ENCODE measurements at places on chromosomes 16 and 17.

DNA sequence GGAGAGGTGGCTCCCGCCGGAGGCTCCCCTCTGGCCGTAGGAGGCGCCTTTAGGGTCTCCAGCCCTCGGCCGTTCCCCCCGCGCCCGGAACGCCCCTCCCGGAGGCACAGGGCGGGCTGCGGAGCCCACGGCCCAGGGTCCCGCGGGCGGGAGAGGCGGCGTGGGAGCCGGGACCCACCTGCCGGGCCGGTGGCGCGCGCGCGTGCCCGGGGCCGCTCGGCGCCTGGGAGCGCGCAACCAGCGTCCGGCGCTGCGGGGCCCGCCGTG is at the start of gene MIF4GD:
Gene MIF4GD (minus strand): TSS at position 266 of the 267 bp plus-strand sequence. CDS start 1,036 bp downstream, outside the sequence.
- peak; percentile 63 for DNase-seq

GRCh38 chr17:5131146-5131715 is 15.4 kb downstream of the USP6 start:
- DNase-seq = no peak

GRCh38 chr17:15291674-15292361 is 26.7 kb upstream of the PMP22 start:
- no peak for DNase-seq

- no peak for DNase-seq
These were observed at the start of gene KRTAP3-3 for GRCh38 chr17:40993839-40994238. Gene KRTAP3-3, minus strand, starts transcription at chr17:40994164. Its CDS starts 67 bp downstream, at chr17:40994097.

DNA sequence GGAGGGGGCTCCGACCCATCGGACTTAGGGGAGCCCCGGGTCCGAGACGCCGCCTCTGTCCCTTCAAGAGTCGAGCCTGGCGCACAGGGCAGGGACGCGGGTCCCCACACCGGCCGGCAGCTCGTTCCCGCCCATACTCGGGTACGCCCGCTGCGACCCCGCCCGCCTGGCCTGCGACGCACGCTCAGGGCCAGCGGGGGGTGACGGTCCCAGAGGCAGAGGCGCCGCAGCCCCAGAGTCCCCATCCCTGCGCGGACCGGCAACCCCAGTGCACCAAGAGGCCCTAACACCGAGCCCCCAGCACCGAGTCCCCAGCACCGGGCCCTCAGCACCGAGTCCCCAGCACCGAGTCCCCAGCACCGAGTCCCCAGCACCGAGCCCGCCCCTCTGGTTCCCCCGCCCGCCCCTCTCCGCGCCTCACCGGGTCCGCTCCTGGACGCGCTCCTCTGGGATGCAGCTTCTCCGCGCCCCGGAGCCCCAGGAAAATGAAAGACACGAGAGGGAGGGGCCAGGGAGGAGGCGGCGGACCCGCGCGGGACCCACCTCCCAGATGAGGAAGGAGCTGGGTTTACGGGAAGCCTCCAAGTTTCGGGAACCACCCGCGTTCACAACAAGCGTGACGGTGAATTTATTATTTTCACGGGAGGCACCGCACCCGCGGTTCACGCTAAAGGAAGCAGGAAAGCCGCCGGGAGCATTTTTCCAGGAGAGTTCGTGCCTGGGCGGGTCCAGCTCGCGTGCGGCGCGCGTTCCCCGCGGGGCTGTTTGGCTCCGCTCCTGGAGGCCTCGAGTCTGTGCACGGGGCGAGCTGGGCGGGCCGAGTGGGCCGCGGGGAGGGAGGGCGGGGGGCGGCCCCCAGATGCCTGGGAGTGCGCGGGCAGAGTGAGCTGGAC is at the start of gene SECTM1:
Gene SECTM1 (minus strand): TSS at position 488 of the 893 bp plus-strand sequence. CDS start 6,526 bp downstream, outside the sequence.
- no peak for DNase-seq

GRCh38 chr16:87802670-87803069 is 36.9 kb upstream of the KLHDC4 start:
- DNase-seq = no peak

DNA sequence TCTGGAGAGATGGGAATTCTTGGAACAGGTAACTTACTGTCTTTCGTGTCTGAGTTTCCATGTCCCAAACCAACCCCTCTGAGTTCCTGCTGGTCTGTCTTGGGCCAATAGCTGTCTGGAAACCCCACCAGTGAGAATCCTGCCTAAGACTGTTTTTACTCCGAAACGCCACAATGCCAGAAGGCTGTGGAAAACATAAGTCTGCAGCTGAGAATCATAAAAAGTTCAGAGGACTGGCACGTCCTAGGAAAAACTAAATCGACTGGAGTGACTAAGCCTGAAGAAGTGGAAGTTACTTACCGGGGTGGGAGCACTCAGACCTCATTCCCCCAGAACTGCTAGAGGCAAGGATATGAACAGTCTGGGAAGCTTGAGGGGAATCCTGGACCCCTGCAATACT is 13.3 kb downstream of the LRRC75A start:
- no peak for DNase-seq

DNA sequence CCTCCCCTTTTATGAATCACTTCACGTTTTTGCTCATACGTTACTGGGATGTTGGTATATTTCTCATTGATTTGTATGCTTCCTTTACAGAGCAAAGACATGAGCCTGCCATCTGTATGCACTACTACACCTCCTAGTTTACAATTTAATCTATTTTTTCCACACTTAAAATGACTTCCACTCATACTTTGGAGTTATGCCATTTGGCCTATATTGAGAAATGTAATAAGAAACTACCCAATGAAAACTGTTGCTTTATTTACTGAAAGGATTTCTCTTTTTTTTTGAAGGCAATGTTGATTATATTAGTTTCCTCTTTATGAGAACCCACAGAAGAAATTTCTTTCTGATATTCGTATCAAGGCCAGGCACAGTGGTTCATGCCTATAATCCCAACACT is 43.1 kb downstream of the DUSP14 start:
- DNase-seq = no peak

DNA sequence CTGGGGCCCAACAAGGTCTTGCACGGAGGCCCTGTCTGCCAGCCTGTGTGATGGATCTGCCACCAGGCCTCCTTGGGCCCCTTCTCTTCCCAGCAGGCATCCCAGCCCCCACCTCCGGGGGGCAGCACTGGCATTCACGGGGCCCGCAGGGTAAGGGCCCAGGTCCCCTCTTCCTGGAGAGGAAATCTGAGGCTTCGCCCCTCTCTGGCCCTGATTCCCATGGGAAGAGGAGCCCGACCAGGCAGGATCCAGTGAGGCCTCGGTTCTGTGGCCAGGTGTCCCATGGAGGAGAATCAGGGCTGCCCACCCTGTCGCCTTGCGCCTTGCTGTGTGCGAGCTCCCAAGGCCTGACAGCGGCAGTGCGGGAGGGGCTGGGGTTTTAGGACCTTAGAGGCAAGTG is 48.4 kb downstream of the PDPK1 start:
- DNase-seq = no peak

DNA sequence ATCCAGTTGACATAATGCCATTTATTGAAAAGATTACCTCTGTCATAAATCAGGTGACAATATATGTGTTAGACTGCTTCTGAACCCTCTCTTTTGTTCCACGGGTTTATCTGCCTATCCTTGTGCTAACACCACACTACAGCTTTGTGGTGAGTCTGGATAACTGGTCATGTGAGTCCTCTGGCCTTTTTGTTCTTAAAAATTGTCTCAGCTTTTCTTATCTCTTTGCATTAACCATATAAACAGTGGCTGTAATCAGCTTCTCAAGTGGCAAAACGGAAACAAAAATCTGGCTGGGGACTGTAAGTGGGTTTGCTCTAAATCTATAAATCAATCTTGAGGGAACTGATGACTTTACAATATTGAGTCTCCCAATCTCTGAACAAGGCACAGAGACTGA is 44.6 kb downstream of the STX8 start:
- no peak for DNase-seq

DNA sequence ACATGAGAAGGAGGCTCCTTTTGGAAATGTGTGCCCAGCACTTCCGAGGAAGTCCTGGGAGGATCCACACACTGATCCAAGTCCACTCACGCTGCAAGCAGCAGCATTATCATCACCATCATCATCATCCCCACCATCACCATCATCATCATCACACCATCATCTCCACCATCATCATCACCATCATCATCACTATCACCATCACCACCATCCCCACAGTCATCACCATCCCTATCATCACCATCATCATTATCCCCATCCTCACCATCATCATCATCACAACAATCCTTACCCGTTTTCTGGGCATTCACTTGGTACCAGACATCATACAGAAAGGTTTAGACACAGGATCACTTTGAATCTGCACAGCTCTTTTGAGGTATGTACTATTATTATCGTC is 47.8 kb upstream of the ACSF3 start:
- no peak for DNase-seq

- no peak for DNase-seq
These were observed 22.0 kb upstream of the NSMCE1 start for GRCh38 chr16:27290562-27290961.

- no peak for DNase-seq
These were observed 491 bp downstream of the SLC25A19 start for GRCh38 chr17:75288770-75289114.

DNA sequence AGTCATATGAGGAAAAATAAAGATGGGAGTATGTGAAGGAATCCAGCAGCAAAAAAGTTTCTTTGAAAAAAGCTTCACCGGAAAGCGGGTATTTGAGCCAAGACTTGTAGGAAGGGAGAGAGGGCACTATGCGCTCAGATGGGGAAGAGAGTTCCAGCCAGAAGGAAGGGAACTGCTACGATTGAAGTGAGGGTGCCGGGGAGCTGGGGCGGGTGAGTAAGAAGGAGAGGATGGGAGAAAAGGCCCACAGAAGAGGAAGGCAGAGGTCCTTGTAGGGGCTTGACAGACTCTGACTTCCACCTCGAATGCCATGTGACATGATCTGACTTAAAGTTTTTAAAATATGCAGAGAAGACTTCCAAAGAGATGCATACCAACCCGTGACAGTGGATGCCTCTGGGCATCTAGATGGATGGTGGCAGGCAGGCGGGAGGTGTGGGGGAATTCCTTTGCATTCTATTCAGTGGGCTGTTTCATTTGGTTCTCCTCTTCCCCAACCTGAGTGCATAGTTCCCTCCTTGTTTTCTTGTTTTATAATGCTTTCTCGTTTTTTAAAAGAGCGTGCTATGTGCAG is 44.9 kb downstream of the CDRT4 start:
- no peak for DNase-seq

GRCh38 chr16:397736-398332 is 835 bp downstream of the NME4 start:
- no peak for DNase-seq

- DNase-seq = no peak
These were observed 2.8 kb upstream of the MATCAP1 start for GRCh38 chr16:67186550-67186950.

GRCh38 chr16:29030086-29030840 is 45.4 kb downstream of the LAT start:
- DNase-seq = no peak

GRCh38 chr17:10792151-10792550 is 11.7 kb downstream of the TMEM238L start:
- no peak for DNase-seq

DNA sequence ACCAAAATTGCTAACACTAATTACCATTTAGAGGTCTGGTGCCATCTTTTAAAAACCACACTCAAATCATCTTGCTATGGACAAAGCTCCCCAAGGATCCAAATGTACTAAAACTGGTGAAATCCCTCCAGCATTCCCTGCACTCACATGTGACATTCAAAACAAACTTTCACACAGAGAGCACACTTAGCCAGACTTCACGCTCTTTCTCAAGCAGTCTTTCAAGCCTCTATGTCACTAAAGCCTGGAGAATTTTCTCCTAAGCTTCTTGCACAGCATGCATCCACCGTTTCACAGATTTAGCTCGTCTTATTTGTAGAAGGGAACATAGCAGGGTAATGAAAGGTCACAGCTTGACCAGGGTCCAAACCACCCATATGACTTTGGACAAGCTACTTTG is 19.3 kb downstream of the CMTM3 start:
- DNase-seq = no peak

GRCh38 chr17:5608399-5609112 is 24.2 kb upstream of the NLRP1 start:
- DNase-seq = no peak

- DNase-seq = no peak
These were observed 201.5 kb upstream of the N4BP1 start for GRCh38 chr16:48811478-48811877.

- no peak for DNase-seq
These were observed 3.3 kb downstream of the CLDN7 start for GRCh38 chr17:7258731-7259554.

GRCh38 chr17:28105501-28105900 is 63.0 kb downstream of the NLK start:
- DNase-seq = no peak

DNA sequence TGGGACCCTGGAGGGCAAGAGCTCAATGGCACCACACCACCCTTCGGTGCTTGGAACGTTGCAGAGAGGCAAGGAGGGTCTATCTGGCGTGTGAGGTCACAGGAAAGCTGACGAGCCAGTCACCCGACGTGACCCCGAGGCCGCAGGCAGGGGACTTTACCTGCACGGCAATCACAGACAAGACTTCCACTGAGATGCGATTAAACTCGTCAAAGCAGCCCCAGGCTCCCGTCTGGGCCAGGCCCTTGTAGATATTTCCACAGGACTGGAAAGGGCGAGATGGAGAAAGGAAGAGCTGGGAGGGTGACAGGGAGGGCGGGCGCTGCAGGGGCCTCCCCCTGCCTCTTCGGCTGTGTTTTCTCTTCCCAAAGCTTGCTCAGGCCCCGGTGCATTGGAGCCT is 78.3 kb downstream of the DNAH17 start:
- no peak for DNase-seq

GRCh38 chr17:17224137-17224536 is 12.8 kb downstream of the FLCN start:
- no peak for DNase-seq

GRCh38 chr16:11576427-11577289 is 10.1 kb downstream of the LITAF start:
- DNase-seq = no peak

DNA sequence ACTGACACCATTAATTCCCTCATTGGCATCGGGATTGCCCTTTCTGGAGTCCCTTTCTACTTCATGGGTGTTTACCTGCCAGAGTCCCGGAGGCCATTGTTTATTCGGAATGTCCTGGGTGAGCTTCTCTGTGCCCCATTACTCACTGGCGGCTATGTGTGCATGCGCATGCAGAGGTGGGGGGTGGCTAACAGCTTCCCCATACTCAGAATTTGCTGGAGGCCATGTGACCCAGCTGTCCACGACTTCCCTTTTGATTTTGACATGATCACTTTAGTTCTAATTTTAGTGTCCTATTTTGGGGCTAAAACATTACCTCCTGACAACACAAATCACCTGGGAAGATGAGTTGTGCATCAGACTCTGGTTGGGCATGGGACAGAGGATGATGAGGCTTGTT is 14.1 kb downstream of the SLC7A6OS start:
- no peak for DNase-seq

DNA sequence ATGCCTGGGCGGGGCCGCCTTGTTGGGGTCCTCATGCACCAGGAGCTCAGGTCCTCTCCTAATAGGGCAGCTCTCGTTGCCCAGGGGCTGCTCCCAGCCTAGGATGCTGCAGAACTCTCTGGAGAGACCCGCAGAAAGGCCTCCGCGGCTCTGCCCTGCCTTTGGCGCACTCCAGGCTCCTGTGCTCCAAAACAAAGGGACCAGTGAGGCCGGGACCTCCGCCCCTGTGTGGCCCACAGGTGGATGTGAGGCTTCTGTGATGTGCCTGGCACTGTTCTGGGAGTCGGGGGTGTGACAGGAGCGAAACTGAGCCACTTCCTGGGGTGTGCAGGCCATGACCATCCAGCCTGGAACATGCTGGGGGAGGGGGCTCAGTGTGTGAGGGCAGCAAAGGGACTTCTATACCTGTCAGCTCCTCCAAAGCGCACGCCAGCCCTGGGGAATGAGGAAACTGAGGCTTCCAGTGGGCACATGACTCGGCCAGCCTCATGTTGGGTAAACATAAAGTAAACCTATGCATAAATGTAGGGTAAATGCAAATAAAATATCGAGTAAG is 153.2 kb downstream of the IRF8 start:
- no peak for DNase-seq

- DNase-seq = no peak
These were observed 90.7 kb downstream of the WNT3 start for GRCh38 chr17:46727572-46728348.

GRCh38 chr16:88759245-88759975 is 25.6 kb downstream of the PIEZO1 start:
- no peak for DNase-seq
